ENCODE measurements at places on chromosomes 2 and 18. TPM values are rescaled to one million over a fixed set of nuclear protein-coding genes. Genes with fewer than 3 reads are reported as not detected.
A peak's percentile ranks its signal among the peaks of the same experiment; 100 is the strongest.

DNA sequence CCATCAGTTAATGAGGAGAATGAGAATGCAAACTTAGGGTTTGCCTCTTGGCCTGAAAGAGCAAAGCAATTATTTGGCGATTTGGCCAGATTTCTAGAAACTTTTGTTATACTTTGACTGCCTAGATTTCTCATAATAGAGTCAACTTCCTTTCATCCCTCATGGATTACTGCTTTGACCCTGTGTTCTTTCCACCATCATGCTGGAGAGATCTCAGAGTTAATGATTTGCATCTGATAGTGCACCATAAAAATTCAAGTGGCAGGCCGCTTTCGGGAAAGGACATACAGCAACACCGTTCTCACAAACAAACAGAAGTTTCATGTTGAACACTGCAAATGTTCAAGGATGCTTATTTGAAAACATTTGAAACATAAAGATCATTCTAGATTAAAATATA, 143.7 kb upstream of the ZFP36L2 start:
- DNase-seq = no peak

DNA sequence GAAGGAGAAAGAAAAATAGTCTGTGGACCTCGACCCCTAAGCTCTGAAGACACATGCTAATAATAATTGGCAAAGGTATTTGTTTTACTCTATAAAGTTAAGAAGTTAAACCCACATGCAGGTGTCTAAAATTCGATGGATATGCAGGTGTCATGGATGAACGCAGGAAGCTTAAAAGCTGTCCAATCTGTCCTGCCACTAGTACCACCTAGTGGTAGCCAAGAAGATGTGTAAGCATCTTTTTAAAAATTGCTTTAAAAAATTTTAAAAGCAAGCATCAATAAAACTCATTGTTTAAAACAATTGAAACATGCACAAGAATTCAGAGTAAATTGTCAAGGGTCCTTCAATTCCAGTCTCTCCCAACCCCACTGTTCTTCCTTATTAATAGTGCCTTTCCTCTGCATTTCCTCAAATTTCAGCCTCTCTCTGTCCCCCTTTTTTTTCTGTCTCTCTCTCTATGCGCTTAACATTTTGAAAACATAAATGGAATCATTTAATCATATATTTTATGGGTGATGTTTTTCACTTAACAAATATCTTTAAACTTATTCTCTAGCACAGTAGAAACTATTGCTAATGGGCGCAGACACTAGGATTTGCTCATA, 30.6 kb upstream of the PPP3R1 start:
- DNase-seq = peak; percentile 53

DNA sequence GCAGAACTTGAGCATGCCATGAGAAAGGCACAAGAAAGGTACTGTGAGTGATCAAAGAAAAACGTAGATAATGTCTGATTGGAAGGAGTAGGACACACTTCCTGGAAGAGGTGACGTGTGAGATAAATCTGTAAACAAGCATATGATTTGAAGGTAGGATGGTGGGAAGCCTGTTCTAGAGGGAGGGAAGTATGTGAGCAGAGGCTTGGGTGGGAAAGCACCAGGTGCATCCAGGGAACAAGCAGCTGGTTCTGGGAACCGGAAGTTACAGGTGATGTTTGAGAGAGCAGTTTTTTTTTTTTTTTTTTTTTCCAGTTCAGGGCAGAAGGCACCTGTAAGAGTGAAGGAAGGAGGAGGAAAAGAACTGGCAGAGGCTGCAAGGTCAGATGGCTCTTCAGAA, 116.6 kb upstream of the EFEMP1 start:
- no peak for DNase-seq

GRCh38 chr2:98736464-98736889, 5.5 kb upstream of the MGAT4A start:
- DNase-seq = no peak

DNA sequence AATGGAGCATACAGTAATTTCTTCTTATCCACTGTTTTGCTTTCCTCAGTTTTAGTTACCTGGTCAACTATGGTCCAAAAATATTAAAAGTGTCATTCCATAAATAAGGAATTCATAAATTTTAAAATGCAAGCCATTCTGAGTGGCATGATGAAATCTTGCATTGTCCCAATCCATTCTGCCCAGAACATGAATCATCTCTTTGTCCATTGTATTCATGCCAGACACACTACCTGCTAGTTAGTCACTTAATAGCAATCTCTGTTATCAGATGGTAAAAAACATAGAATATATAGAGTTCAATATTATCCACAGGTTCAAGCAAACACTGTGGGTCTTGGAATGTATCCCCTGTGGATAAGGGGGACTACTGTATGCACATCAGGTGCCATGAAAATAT, 872.2 kb upstream of the NXPH2 start:
- no peak for DNase-seq

DNA sequence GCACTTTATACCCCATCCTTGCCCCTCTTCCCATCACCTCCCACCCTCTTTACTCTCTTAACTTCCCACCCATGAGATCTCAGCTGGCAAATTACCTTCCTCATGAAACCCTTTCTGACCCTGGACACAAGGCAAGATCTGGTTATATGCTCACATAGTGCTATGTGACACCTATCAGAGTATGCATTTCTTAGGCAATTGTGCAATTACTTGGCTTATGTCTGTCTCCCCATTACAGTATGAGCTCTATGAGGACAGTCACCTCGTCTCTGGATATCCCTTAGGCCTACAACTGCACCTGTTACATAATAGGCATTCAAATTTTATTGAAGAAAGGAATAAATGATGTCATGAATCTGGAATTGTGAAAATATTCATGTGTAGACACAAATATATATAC, 91.4 kb downstream of the ZNF385B start:
- no peak for DNase-seq

GRCh38 chr2:163709270-163709669, 26.5 kb downstream of the FIGN start:
- DNase-seq = no peak

DNA sequence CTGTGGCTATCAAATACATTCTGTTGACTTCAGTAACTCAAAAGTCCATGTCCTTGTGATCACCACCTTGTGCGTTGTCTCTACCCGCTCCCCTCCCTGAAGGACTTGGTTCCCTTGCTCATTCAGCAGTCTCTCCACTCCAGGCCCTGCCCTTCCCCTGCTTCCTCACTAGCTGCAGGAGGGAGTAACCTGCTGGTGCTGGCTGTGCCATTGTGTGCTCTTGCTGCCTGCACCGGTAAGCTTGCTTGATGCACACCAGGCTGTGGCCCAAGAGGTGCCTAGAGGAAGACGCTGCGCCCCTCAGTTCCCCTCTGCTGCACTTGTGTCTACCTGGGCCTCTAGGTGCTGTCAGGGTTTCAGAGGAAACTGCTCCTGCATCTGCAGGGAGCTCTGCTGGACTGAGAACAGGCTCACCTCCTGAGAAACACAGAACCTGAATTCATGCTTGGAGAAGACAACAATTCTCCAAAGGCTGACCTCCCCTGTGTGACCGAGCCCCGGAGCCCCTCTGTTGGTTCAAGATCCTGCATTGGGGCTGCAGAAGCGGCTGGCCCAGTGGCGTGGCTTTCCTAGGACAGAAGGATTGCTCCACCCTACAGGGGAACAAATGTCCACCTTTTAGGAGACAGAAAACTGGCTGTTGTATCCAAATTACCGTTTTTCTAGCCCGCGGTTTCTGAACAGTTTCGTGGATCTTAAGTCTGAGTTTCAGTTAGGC, 33.6 kb downstream of the PTPRM start:
- no peak for DNase-seq

GRCh38 chr18:66727991-66728390, 124.1 kb upstream of the CDH19 start:
- no peak for DNase-seq

Gene HOXD8
- 0.45 TPM for total RNA-seq

Gene TMEM198
- total RNA-seq = 1.1 TPM

Gene DPP10
- not detected for total RNA-seq

Gene VAMP5
- total RNA-seq = 33.8 TPM

Gene RBM44
- 0.65 TPM for total RNA-seq

Gene HEATR5B
- total RNA-seq = 20.6 TPM

Gene CTLA4
- total RNA-seq = not detected

Gene FABP1
- not detected for total RNA-seq

Gene MBP
- 54.1 TPM for total RNA-seq
